Activated CD4-positive, alpha-beta T cell treated with anti-CD3 and anti-CD28 coated beads, Interleukin-2, amount 50 U/mL, for 24 hours (primary cell): ENCODE measurements at places on chromosomes 3 and 15.

GRCh38 chr3:122609798-122610559 is 32.5 kb downstream of the PARP15 start:
- DNase-seq: no peak

DNA sequence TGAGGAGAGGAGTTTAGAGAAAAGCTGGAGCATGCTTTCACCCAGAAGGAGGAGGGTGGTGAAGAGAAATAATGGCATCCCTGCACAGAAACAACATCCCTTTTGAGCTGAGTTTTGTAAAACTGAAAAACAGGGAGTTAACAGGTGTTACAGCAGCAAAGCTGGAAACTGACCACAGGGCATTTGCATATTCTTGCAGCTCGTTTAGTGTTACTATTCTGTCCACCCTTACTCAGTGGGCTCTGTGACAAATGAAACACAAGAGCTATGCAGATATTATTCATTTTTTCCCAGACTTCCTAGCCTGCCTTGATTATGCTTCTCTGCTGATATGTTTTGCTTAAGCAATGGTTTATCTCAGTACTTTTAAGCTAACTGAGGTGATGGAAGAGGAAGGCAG is 272.0 kb downstream of the NEK10 start:
- DNase-seq: no peak

DNA sequence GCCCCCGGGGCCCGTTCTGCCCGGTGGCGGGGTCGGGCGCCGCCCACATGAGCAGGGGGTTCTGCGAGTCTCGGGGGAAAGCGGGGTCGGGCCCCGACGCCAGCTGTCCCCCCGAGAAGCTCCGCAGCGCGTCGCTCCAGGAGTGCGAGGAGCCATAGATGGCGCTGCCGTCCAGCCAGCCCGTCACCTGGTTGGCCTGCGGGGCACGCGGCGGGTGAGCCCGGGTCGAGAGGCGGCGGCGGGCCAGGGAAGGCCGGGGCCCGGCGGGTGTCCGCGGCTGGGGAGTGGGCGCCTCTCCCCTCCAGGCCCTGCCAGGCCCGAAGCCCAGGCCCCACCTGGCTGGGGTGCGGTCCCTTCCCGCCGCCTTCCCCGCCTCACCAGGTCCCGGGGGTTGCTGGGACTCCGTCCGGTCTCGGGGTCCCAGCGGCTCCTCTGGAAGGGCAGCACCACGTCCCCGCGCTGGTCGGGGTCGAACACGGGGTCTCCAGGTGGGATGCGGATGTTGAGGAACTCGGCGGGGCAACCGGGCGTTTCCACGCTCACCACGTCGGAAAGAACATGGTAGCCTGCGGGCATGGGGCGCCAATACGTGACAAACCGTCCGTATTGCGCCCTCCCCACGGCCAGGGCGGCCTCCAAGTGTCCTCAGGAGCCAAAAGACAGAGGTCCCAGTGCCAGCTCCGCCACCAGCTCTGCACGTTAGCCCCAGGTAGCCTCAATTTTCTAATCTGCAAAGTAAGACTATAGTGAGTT is 2.4 kb downstream of the DUOX2 start:
- DNase-seq: no peak

GRCh38 chr3:57118254-57118653 is 46.9 kb downstream of the IL17RD start:
- DNase-seq: no peak

DNA sequence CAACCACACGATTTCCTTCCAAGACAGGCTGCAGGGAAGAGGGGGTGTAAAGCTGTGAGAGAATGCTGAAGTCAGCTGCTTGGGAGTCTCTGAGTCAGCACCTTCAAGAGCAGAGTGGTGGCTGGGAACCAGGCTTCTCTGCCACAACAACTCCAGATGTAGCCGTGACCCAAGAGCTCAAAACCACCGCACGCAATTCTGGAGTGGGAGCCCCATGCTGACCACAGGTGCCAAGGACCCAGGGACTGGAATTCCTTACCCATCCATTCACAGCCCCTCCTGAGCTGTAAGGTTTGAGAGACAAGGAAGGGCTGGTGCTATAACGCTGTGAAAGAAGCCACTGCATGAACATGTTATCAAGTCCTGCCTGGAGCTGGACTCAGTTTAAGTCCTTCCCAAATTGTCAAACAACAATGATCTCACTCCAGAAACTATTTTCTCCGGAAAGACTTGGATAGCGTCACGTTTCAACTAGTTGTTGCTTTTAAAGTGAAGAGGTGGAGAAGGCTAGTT is 61.4 kb downstream of the UMPS start:
- no peak for DNase-seq

- DNase-seq: no peak
Observed at GRCh38 chr3:12901623-12902045, 60.3 kb upstream of the RPL32 start.

GRCh38 chr3:190301591-190301990 is 20.7 kb downstream of the CLDN1 start:
- no peak for DNase-seq

DNA sequence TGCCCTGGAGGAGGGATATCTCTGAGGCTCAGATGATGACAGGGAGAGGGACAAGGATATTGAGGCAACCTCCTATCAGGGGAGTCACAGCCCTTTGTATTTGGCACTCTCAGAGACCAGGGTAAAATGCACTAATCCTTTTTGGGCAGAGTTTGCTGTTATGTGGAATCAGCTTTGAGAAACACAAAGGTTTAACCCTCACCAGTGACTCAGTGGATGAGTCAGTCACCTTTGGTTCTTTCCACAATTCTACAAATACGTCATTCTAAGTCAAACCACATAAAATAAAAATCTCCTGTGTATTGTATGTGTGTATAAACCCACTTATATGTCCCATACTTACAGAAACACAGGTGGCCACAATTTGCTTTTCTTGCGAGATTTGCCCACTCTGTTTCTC is 5.1 kb downstream of the LSAMP start:
- no peak for DNase-seq

- DNase-seq: no peak
Observed at GRCh38 chr3:50124800-50125178, 30.3 kb upstream of the SEMA3F start.

- DNase-seq: no peak
Observed at GRCh38 chr3:197475997-197476525, 79.7 kb downstream of the BDH1 start.

DNA sequence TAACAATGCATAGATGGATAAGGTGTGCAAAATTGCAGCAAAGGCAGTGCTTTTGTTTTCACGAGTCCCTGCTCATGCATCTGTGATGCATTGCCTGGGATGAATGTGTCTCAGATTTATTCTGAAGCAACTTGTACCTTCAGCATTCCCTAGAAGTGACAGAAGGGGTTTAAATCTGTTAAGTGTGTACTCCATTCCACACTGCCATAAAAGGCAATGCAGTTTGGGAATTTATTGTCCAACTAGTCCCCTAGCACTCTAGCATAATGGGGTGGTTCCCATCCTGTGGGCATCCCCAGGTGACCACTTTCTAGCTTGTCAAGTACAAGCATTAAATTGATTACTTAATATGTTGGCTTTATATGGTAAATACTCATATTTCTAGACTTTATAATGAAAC is 306.5 kb upstream of the CBLB start:
- DNase-seq: no peak

DNA sequence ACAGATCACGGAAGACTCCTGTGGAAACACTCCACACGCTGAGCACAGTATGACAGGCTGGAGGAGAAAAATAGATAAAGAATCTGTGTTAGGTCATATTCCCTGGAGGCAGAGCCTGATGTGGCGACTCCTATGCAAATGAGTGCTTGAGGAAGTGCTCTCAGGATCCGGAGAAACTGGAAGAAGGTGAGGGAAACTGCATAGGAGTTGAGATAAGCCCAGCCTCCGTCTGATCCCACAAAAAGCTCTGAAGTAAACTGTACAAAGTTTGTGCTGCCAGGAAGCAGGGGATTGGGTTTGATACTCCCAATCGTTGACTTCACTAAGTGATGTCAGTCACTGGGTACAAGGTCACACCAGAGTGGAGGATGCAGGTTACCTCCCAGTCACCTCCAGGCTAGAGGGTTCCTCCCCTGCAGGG is 33.4 kb downstream of the OSBPL10 start:
- DNase-seq: no peak

DNA sequence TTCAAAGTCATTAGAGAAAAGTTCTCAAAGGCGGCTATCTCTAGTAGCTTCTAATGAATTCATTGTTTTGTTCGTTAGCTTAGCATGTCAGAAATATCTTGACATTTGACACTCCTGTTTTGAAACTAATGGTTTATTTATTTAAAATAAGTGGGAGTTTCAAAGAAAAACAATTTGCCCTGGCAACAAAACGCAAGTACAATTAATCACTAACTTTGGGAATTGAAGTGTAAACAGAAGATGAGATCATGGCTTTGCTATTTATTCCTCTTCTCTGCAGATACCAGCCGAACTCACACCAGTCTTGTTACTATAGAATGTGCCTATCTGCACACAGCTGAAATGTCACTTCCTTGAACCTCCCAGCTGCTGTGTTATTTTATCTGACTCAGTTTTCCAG is 27.5 kb downstream of the MASP1 start:
- DNase-seq: no peak

DNA sequence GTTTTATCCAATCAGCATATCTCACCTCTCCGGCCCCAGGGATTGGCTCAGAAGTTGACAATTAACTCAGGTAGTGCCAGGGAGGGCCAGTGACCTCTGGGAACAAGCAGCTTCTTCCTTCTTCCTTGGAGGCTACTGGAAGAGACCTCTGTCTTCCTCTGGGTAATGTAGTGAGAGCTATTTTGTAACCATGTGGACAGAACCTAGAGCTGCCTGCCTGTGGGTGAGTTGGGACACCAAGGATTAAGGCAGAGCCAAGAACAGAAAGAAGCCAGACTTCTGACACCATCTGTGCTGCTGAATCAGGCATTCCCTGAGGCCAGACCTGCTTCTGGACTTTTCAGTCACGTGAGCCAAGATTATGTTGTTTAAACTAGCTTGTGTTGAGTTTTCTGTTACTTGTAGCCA is 5.9 kb upstream of the NDUFAF1 start:
- DNase-seq: no peak

DNA sequence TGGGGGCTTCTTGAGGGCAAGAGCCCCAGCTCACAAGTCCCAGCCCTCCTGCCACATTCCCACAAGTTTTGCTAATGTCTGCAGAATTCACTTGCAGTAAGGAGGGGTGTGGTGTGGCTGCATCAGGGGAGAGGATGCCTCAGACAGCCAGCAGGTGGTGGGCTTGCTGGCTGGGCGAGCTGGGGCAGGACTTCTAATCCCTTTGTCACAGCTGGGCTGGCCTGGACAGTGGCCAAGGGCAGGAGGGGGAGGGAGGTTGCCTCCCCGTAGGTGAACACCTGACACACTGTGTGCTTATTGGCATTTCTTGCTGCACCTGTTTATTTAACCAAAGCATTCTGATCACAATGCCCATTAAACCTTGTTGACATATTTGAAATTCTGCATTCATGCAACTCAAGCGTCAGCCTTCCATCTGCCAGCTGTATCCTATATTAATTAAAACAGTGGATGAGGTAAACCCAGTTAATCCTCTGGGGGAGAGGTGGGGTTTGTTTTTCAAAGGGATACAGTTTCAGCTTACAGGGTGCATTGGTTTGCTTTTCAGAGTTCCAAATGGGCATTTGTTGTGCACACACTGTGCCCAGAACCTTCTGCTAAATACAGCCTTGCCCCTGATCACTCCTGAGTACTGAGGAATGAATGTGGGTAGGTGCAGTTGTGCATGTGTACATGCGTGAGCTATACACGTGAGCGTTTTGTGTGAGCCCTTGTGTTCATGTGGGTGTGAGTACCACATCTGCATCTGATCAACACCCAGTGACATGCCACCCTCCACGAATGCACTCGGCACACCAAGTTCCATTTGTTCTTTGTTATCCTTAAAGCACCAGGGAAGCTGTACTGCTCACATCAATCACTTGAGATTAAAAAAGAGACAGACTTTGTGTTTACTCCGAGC is 268.7 kb downstream of the XXYLT1 start:
- DNase-seq: no peak

DNA sequence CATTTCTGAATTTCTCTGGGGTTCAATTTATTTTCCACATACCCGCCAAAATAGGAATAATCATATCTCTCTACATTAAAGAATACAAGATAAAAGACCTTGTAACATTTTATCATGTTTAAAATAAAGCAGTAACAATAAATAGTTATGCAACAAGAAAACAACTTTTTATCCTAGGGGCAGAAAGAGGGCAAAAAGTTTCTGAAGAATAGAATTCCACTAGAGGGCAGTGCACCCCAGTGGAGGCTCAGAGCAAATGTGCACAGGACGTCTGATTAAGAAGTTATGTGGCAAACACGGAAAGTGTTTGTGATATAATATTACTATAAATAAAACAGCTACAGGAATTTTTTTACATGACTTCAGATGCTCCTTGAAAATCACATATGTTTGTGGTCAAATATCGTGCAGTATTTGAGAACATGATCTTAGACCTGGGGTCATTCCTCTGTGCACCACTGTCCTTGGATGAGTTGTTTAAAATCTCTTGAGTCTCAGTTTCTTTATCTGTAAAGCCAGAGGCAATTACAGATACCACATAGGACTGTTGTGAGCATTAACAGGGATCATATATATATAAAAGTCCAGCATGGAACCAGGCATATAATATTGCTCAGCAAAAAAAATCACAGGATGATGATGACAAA is 13.2 kb upstream of the PIK3R4 start:
- no peak for DNase-seq

DNA sequence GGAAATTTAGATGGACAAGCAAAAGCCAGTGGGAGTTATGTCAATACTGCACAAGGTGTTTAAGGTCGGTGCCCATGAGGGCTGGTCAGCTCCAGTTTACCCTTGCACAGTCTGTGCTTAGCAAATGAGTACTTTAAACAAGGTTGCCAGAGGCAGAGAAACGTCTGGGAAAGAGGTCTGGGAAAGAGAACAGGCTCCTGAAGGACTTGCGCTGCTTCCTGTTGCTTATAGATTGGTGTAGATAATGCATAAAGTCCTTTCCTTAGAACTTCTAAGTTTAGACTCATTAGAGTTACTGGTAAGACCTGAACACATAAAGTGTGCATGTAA is 162.6 kb upstream of the P2RY1 start:
- DNase-seq: no peak

DNA sequence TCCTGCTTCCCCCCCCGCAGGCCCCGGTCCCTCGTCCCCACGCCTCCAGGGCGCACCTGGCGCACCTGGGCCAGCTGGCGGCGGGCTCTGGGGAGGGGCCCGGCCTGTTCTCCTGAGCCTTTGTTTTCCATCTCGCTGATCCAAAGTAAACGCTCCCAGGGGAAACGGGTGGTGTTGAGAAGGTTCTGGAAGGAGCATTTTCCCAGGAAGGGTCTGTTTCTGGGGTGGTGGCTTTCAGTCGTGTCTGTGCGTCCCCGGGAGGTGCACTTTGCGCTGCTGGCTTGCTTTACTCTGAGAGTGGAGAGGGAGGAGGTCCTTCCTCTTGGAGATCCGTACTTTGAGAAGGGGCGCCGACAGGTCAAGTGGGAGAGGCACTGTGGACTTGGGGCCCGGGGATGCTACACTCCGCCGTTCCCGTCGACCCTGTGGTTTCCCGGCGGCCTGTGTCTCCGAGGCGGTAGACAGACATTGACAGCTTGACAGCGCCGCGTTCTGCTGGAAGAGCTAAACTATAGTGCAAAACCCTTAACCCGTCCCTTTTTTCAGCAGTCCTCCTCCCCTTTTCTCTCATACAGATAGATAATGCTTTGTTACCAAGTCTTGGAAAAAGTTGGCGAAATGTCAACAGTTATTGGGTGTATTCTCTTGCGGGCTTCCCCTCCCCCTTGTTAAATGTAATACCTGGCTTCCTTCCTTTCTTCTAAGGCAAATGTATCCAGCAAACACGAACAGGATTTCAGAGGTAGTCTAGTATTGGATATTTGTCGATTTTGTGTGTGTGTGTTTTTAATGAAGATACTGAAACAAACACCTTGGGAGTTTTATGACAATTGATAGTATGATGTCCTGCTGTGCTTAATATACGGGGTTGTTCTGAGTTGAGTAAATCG is 6.5 kb downstream of the TPM1 start:
- peak; percentile 12 for DNase-seq
